Activated naive CD4-positive, alpha-beta T cell treated with anti-CD3 and anti-CD28 coated beads, Interleukin-2, amount 50 U/mL, for 72 hours (primary cell): ENCODE measurements at places on chromosomes 13 and 19.
A peak's percentile ranks its signal among the peaks of the same experiment; 100 is the strongest.

DNA sequence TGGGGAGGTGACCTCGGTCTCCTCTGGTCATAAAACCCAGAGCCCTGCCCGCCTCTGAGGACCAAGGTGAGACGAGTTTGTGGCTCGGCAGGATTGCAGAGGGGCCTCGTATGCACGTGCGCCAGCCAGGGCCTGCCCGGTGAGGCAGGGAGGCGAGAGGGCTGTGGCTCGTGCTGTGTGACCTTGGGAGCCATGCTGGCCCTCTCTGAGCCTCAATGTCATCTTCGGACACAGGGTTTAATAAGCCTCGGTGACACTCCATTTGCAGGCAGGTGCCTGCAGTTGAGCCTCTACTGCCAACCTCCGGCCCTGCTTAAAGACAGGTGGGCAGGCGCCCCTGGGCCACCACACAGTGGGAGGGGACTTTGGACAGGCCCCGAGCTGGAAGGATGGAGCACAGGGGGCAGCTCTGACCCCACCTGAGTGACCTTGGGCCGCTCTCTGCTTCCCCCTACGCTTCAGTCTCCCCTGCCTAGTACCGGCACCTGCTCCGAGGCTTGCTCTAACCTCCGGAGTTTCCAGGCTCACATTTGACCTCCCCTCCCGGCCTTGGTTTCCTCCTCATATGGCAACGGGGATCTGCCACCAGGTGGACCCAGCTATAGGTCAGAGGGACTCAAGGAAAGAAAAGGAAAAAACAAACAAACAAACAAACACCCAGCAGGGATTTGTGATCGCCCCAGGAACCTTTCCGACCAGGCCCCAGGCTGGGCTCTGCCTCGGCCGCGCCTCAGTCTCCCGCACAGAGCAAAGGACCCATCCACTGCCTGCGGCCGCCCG, 3.1 kb downstream of the ZBTB7A start:
- no peak for DNase-seq

- no peak for DNase-seq
Observed at GRCh38 chr19:19006213-19006612, 27.1 kb downstream of the SUGP2 start.

DNA sequence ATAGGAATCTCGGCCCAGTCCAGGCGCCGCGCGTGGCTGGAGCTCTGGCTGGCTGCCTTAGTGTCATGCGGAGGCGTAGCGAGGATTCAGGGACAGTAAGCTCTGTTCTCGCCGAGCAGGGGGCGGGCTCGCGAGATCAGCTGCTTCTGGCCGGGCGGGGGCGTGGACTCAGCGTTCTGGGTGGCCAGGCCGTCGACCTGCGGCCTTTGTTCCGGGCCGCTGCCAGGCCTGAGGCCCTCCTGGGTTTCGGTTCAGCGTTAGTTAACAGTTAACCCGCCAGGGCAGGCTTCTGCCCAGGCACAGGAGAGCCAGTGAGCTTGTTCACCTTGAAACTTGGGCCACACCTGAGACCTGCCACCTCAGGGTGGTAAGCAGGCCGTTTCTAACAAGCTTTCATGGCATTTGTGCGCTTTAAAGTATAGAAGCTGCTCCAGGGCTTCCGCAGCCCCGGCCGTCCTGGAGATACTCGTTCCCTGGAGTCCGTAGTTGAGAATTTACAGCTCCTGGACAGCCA, 332.2 kb upstream of the SGCG start:
- no peak for DNase-seq

DNA sequence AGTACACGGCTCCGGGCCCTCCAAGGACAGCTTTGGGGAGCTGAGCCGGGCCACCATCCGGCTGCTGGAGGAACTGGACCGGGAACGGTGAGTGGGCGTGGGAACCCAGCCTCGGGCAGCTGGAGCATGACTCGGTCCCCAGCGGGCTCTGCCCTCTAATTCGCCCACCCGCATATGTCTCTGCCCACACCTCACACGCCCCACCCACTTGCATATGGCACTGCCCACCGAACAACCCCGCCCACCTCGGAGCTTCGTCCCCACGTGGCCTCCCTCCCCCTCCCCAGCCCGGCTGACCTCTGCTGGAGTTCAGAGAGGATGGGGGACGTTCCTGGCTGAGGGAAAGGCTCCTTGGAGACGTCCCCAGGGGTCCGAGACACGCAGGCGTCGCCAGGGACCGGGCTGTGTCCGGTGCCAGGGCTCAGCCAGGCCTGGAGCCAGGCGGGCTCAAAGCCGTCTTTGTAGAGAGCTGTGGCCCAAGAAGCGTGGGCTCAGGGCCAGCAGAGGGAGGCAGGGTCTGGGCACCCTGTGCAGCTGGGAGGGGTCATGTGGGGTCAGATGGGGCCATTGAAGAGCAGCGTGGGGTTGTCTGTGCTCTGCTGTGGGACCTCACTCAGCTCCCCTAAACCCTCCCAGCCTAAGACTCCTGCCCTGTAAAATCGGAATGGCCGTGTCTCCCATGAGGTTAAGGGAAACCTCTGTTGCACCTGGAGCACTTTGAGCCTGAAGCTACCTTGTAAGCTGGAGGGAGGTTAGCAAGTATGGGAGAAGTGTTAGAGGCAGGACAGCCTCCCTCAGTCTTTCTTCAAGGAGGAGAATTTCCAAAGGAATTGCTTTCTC, 3.8 kb downstream of the APC2 start:
- no peak for DNase-seq

- DNase-seq: no peak
Observed at GRCh38 chr13:80866921-80867320, 526.0 kb upstream of the SPRY2 start.

DNA sequence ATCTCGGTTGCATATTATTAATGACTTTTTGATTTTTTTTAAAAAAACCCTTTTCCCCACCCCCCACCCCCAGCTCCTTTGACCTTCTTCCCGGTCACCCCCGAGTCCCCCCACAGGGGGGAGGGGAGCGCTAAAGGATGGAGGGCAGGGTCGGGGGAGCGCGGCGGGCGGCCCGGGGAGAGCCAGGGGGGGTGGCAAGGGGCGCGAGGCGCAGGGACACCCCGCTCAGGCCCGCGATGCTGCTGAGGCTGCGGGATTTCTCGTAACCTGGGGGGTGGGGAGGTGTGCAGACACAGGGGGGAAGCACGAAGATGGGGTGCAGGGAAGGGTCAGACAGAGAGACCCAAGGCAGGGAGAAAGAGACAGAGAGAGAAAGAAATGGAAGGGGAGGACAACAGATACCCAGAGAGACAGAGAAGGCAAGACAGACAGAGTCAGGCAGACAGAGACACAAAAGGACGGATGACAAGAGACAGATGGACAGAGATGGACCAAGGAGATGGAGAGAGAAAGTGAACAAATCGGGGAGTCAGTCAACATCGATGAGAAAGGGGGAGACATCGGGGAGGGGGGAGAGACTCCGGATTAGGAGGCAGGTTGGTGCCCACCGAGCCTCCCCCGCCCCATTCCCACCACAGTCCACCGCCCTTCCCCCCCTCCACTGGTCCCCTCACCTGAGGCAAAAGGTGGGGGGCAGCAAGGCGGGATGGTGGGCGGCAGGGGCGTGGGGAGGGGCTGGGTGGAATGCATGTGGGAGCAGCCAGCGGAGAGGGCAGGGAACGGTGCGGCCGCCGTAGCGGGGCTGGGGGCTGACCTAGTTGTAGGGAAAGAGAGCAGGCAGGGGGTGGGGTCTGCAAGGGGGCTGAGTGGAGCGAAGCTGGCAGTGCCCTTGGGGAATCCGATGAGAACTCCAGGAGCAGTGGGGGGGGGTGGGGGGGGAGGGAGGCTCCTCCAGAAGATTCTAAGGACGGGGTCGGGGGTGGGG, 14.2 kb downstream of the KCNC3 start:
- DNase-seq: no peak

DNA sequence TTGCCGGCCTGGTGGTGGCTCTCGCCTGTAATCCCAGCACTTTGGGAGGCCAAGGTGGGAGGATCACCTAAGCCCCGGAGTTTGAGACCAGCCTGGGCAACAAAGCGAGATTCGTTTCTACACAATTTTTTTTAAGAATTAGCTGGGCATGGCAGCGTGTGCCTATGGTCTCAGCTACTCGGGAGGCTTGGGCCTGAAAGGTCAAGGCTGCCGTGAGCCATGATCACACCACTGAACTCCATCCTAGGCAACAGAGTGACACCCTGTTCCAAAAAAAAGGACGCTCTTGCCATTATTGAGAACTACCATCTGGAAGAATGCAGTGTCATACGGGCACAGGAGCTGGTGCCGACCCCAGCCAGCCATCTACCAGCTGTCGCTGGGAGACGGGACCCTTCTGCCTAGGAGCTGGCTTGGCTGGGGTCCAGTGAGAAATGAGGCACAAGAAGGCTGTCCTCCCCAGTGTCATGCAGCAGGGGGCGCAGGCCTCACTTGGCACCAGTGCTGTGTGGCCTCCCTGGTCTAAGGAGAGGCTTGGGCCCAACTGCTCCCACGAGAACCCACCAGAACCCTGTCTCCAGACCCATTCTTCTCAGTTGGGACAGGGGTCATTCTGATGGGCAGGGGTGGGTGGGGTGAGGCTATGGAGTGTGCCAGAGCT, 12.2 kb upstream of the RELB start:
- peak; percentile 71 for DNase-seq

GRCh38 chr13:40784540-40784939, 4.9 kb upstream of the SLC25A15 start:
- DNase-seq: no peak
